AG04450 (cell line): ENCODE measurements at places on chromosomes 3 and 15. TPM values are rescaled to one million over a fixed set of nuclear protein-coding genes. Genes with fewer than 3 reads are reported as not detected.

- DNase-seq, result no peak
Observed at GRCh38 chr3:16671690-16672089, 66.5 kb upstream of the DAZL start.

GRCh38 chr15:40456299-40456712 lies 14.5 kb upstream of the CHST14 start:
- no peak for DNase-seq

DNA sequence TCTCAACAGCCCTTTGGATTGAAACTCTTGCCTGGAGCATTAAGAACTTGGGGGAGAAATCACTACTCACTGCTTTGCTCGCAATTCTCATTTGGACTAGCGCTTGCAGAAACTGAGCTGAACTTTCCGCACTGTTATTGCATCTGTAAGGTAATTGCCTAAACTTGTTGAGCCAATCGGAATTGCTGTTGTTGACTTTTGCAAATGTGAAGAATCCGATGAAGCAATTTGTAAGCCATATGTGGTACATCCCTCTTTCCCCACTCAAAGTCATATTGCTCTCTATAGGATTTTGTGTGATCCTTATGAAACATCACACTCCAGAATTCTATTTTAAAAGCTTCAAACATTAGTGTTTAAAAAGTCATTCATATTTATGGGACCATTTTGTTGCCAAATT lies 191.7 kb upstream of the GBE1 start:
- no peak for DNase-seq

DNA sequence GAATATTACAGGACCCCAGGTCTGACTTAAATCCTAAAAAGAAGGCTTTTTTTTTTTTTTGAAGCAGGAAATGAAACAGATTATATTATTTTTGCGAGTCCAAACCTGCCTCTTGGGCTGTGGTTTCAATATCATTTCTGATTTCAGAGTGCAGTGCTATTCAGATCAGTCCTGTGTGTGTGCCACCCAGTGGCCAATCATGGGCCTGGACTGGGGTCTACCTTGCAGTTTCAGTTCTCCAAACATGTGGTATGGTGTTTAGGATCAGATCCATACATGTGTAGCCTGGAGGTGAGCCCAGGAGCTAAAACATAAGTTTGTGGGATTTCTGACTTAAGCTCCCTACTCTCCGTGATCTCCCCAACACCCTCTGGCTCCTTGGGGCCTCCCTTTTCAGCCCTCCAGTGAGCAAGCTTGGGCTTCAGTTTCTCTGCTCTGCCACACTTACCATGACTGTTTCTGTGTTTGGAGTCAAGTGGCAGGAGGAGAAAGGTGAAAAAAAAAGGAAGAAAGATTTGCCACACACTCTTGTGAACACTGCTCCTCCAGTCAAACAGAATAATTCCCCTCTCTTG lies 12.1 kb upstream of the THSD4 start:
- DNase-seq, result no peak

GRCh38 chr3:62587579-62588031 lies 214.3 kb upstream of the FEZF2 start:
- DNase-seq, result no peak

DNA sequence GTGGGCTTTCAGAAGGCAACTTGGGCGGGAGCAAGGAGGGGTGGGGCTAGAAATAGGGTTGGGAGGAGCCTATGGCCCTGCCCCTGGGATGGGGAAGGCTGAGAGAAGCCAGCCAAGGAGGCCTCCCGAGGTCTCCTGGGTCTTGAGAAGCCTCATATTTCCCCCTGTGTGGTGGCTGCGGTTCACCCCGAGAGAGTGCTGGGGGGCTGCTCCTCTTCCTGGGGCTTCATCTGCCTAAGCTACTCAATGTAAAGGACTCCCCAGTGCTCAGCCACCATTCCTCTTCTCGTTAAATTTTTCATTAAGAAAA lies 174.3 kb downstream of the SMAD6 start:
- no peak for DNase-seq

GRCh38 chr3:29635888-29636287 lies 355.0 kb downstream of the RBMS3 start:
- DNase-seq, result no peak

DNA sequence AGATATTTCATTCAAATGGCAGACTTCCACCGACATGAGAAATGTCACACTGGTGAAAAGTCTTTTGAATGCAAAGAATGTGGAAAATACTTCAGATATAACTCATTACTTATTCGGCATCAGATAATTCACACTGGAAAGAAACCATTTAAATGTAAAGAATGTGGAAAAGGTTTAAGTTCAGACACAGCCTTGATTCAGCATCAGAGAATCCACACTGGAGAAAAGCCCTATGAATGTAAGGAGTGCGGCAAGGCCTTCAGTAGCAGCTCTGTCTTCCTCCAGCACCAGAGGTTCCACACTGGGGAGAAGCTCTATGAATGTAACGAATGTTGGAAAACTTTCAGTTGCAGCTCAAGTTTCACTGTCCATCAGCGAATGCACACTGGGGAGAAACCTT lies 8.6 kb upstream of the ZNF621 start:
- DNase-seq, result no peak

DNA sequence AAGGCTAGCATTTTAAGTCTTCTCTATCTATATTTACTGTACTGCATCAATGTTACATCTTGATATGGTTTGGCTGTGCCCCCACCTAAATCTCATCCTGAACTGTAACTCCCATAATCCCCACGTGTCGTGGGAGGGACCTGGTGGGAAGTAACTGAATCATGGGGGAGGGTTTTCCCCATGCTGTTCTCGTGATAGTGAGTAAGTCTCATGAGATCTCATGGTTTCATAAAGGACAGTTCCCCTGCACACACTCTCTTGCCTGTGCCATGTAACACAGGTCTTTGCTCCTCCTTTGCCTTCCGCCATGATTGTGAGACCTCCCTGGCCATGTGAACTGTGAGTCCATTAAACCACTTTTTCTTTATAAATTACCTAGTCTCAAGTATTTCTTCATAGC lies 161.5 kb downstream of the TBC1D5 start:
- no peak for DNase-seq

DNA sequence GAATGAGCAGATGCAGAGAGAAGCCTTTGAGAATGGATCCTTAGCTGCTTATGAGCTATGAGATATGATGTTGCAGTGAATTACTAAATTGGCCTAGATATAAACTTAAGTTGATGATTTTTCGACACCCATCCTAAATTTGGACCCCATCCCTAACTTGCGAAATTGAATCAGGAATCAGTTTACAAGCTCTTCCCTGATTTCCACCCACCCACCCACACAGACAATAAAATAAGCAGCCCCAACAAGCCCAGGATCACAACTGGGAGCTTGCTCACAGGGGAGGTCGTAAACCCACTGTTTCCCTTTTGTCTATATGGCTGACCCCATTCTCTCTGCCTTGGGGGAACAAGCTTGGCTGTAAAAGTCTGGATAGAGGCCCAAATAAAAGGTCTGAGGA lies 57.3 kb downstream of the GREM1 start:
- DNase-seq, result no peak

GRCh38 chr15:77772641-77773402 lies 140.1 kb upstream of the LINGO1 start:
- no peak for DNase-seq

- peak; percentile 36 for DNase-seq
Observed at GRCh38 chr15:63891079-63891767, 57.5 kb upstream of the HERC1 start.

DNA sequence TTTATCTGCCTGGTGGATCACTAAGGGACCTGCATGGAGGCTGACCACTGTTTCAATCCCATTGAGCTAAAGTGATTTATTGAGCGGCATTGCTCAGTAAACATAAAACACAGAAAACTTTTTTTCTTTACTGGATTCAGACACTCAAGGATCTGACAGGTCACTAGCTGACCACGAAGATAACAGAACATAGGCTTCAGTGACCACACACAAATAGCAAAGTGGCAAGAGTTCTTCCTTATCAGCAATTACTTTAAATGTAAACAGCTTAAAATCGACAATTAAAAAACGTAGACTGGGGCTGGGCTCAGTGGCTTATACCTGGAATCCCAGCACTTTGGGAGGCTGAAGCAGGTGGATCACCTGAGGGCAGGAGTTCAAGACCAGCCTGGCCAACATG lies 48.7 kb downstream of the STAG1 start:
- DNase-seq, result no peak

- no peak for DNase-seq
Observed at GRCh38 chr3:58627941-58628340, 38.6 kb downstream of the FAM3D start.

DNA sequence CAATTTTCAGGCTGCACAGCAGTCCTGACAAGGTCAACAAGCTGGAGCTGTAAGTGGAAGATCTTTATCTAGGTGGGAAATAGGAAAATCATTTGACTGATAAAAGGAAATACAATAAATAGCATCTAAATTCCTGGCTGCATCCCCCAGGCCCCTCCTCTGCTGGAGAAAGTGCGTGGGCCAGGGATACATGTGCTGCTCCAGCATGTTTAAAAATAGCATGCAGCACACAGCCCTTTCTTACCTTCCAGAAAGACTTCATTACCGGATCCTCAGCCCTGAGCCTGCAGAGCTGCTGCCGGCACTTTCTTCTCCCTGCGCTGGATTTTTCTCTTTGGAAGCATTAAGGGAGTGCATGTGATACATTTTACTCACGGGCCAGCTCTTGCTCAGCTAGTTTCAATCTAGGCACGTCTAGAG lies 77.3 kb downstream of the HMG20A start:
- DNase-seq, result no peak

DNA sequence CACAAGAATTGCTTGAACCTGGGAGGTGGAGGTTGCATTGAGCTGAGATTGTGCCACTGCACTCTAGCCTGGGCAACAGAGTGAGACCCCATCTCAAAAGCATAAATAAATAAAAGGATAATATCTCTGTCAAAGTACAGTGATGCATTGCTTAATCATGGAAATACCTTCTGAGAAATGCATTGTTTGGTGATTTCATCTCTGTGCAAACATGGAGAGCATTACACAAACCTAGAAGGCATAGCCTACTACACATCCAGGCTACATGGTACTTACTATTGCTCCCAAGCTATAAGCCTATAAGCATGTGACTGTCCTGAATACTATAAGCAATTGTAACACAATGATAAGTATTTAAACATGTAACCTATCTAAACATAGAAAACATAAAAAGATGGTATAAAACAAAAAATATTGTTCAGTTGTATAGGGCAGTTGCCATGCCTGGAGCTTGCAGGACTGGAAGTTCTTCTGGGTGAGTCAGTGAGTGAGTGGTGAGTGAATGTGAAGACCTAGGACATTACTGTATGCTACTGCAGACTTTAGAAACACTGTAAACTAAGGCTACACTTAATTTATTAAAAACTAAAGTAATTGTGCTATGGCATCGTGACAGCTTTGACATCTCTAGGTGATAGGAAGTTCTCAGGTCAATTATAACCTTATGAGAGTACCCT lies 93.6 kb upstream of the SNRPN start:
- DNase-seq, result no peak

DNA sequence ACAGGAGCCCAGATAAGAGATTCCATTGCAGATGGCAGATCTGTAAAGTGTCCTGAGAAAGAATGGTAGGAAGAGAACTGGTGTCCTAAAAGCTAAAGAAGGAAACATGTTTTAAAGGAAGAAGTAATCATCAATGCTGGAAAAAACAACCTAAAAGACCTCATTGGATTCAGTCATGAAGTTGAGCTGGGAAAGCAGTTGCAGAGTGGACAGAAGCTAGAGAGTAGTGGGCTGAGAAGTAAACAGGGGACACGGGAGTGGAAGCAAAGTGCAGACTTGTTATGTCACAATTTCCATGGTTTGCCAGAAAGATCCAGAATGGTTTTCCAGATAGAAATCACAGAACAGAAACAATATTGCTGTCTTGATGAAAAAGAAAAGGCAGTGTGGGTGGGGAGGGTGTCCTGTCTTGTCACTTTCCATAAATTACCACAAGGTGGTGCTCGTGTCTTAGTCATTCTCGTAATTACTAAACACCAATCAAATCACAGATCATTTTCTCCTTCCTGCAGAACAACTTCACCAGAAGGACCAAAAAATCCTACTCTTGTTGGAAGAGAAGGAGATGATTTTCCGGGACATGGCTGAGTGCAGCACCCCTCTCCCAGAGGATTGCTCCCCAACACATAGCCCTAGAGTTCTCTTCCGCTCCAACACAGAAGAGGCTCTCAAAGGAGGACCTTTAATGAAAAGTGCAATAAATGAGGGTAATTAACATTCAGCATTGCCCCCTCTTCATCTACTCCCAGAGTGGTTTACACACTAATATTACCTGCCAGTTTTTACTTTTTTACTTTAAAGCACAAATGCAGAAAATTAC lies 64.5 kb downstream of the KLHL25 start:
- DNase-seq, result peak; percentile 37

- DNase-seq, result no peak
Observed at GRCh38 chr3:51522273-51522962, 16.1 kb upstream of the RAD54L2 start.

GRCh38 chr3:121883507-121883906 lies 10.7 kb upstream of the SLC15A2 start:
- DNase-seq, result no peak

DNA sequence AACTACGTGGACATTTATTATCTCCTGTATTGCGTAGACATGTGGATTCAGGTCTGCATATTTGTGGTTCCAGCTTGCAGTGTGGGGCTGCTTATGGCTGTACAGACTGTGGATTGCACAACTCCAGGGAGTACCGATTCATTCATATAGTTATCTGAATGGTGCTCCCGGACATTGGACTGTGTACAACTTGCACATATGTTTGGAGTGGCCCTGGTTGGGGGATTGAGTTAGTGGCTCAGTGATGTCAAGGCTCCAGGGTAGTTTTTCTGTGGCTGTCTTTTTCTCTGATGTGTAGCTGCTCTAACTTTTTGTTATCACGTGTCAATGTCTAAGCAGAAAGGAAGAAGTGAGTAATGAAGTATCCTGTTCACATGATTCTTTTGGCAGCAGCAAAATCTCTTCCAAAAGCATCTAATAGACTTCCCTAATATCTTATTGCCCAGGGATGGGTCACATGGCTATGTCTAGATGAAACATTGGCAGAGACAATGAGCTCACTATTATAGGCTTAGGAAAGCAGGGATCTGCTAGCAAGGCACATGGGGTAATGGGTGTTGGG lies 15.8 kb downstream of the ST3GAL6 start:
- DNase-seq, result peak; percentile 79

GRCh38 chr3:119659606-119660291 lies 640 bp downstream of the POPDC2 start:
- no peak for DNase-seq

CKMT1A gene
- polyA plus RNA-seq, result not detected in 2 replicates

RMDN3 gene
- polyA plus RNA-seq, result 19.2 and 19.5 TPM in 2 replicates

FAM107A gene
- 0.02 TPM in 1 of 2 replicates, not detected in the other for polyA plus RNA-seq

GOLGA8Q gene
- 0.69 and 0.74 TPM in 2 replicates for polyA plus RNA-seq

PLCH1 gene
- 0.04 TPM in 1 of 2 replicates, not detected in the other for polyA plus RNA-seq

CADM2 gene
- polyA plus RNA-seq, result not detected in 2 replicates

DNAJC17 gene
- 25.8 and 31.7 TPM in 2 replicates for polyA plus RNA-seq

CAPN7 gene
- 21.8 and 29.0 TPM in 2 replicates for polyA plus RNA-seq

GPR87 gene
- not detected in 2 replicates for polyA plus RNA-seq

RAD54L2 gene
- 8.1 and 9.6 TPM in 2 replicates for polyA plus RNA-seq
